Activated gamma-delta T cell treated with Interleukin-2 at 50 U/mL for 16 hours (primary cell): ENCODE measurements at places on chromosomes 7 and 10.
A peak's percentile ranks its signal among the peaks of the same experiment; 100 is the strongest.

DNA sequence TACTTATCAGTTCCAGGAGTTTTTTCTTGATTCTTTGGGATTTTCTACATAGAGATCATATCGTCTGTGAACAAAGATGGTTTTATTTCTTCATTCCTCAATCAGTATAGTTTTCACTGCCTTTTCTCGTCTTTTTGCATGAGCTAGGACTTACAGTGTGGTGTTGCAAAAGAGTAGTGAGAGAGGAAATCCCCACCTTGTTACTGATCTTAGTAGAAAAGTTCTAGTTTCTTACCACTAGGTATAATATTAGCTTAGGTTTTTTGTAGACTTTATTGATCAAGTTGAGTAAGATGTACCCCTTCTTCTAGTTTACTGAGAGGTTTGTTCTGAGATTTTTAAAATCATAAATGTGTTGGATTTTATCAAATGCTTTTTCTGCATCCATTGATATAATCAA lies 123.3 kb downstream of the TMEM26 start:
- no peak for DNase-seq

GRCh38 chr10:116287906-116288501 lies 15.0 kb upstream of the GFRA1 start:
- no peak for DNase-seq

DNA sequence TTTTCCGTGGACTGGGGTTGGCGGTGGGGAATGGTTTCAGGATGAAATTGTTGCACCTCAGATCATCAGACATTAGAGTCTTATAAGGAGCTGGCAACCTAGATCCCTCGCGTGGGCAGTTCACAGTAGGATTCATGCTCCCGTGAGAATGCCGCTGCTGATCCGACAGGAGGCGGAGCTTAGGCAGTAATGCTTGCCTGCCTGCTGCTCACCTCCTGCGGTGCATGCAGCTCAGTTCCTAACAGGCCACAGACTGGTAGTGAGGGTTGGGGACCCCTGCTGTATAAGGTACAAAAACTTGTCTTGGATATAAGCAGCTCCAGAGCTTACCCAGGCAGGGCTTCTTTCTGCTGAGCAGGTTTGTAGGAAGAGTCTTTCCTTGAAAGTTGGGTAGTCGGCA lies 53.9 kb downstream of the SHH start:
- DNase-seq = no peak

- no peak for DNase-seq
These were observed 12.2 kb downstream of the DGKI start for GRCh38 chr7:137834552-137834951.

- DNase-seq = no peak
These were observed 426.3 kb upstream of the POT1 start for GRCh38 chr7:125355899-125356298.

DNA sequence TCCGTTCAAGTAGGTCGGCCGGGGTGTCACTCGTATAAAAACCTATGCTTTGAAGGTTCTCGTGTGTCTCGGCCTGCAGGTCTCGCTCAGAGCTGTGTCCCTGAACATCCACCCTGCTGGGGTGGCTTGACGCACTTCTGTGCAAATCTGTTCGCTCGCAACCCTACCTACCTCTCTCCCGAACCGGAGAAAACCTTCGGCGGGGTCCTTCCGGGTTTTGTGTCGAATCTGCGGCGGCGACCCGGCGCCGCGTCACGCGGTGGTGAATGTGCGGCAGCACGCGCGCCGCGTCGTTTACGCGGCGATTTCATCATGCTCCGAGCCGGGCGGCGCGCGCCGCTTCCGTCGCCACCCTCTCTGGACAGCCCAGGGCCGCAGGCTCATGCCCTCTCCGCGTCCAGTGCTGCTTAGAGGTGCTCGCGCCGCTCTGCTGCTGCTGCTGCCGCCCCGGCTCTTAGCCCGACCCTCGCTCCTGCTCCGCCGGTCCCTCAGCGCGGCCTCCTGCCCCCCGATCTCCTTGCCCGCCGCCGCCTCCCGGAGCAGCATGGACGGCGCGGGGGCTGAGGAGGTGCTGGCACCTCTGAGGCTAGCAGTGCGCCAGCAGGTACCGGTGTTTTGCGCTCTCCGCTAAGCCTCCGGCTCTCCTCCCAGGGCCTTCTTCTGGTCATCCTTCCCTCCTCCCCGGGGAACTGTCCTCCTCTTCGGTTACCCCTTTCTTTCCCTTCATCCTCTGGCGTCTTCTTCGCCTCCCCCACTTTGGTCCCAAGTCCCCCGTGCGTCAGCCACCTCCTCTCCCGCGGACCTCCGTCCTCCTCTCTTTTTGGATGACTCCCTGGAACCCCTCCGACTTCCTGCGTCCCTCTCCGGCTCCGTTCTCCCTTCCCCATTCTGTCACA lies at the start of gene GARS1:
TSS of gene GARS1 (plus strand) at position 339 of the 896 bp plus-strand sequence. CDS start at position 383, 44 bp downstream.
- DNase-seq = peak; percentile 84

- DNase-seq = no peak
These were observed 432.5 kb upstream of the PCDH15 start for GRCh38 chr10:55233505-55233904.

GRCh38 chr10:68471586-68472408 lies at the start of gene DNA2:
Gene DNA2, minus strand, starts transcription at chr10:68471973. Its CDS starts 109 bp downstream, at chr10:68471864.
- peak; percentile 64 for DNase-seq

- DNase-seq = peak; percentile 24
These were observed 58.1 kb downstream of the FHIP2A start for GRCh38 chr10:114879541-114880158.

GRCh38 chr10:3784510-3785250 lies at the start of gene KLF6:
Gene KLF6, minus strand, starts transcription at chr10:3785209. Its CDS starts 195 bp downstream, at chr10:3785014.
- DNase-seq = peak; percentile 29

DNA sequence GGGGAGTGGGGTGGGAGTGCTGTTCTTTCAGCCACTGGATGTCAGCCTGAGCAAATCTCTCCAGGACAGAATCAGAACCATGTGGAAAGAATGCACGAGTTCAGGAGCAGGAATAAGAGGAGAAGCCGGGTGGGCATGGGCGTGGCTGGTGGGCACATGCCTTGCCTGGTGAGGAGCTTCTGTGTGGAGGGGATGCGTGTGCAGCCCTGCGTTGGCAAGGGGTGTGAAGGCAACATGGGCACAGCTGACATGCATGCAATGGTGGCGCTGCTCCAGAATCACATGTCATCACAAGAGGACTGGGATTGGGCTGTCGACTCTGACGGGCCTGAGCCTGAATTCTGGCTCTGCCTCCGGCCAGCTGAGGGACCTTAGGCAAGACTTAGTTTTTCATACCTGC lies 162.1 kb downstream of the ADAM12 start:
- DNase-seq = no peak

- no peak for DNase-seq
These were observed 95.5 kb upstream of the KCNIP2 start for GRCh38 chr10:101939008-101939648.

- DNase-seq = no peak
These were observed 118.1 kb downstream of the TPK1 start for GRCh38 chr7:144717720-144718119.

GRCh38 chr7:101905203-101905865 lies 87.9 kb downstream of the CUX1 start:
- no peak for DNase-seq

DNA sequence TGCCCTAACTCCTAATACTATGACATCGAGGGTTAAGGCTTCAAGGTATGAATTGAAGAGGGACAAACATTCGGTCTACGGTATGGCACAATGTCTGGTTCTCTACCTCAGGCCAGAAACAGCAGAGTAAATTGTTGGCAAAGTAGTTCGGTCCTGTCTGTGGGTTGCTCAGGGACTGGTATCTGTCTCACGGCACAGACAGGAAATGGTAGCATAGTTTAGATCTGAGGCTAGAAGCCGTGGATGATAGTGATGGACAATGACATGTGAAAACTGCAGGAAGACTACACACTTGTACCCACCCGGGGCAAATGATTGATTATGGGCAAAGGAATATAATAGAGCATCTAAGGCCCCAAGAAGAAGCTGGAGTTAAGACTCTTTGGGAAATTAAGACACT lies 106.2 kb downstream of the TWIST1 start:
- no peak for DNase-seq

DNA sequence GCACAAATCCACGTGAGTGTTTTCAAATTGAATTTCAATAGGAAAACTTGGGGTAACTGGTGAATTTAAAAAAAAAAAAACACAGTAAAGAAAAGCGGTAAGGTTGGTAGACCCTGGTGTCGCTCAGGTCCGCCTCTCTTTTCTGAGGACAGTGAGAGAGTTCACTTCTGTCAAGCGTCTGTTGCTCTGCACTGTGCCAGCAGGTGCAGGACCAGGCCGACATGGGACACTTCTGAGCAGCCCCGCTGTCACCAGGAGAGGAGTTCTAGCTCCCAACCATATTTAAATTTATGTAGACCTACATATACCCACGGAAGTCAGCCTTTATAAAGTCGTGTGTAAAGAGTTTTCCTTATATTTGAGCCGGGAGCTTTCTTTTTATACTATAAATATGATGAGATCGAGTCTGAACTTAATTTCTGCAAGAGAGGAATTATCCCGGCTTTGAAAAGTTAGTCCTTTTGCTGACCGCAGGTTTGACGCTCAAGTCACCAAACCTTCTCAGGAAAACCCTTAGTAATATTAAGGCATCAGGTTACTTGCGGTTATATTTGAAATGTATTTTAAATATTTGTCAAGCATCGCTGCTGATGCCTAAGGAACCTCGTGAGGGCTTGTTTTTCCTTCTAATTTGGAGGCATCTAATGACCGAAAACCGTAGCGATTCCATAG lies 531 bp downstream of the IKZF1 start:
- peak; percentile 68 for DNase-seq

GRCh38 chr10:5443429-5443828 lies 31.1 kb downstream of the NET1 start:
- no peak for DNase-seq

DNA sequence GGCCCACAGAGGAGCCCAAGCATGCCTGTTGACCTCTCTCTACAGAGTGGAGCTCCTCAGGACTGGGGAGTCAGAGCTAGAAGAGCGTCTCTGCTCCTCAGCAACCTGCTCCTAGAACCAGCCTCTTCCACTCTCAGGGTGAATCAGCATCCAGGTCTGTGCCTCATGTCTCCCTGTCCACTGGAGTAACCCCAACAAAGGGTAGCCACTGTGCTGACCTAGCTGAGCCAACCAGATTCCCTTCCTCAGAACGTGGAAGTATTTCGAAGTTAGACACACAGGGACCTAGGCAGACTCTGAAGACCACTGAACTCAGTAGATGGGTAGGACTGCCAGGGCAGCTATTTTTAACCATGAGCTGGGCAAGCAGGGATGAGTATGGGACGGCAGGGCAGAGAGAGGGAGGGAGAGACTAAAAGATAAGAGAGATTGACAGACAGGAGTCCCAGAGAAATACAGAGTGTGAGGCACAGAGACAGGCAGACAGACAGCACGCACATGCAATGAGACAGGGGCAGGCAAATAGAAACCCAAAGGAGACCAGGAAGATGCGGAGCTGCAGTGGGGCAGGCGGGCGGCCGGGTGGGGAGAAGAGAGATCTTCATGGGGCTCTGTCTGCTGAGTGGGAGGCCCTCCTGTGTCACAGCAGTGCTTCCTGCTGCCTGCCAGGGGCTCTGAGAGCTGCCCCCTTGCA lies 56.7 kb downstream of the OSBPL3 start:
- no peak for DNase-seq

DNA sequence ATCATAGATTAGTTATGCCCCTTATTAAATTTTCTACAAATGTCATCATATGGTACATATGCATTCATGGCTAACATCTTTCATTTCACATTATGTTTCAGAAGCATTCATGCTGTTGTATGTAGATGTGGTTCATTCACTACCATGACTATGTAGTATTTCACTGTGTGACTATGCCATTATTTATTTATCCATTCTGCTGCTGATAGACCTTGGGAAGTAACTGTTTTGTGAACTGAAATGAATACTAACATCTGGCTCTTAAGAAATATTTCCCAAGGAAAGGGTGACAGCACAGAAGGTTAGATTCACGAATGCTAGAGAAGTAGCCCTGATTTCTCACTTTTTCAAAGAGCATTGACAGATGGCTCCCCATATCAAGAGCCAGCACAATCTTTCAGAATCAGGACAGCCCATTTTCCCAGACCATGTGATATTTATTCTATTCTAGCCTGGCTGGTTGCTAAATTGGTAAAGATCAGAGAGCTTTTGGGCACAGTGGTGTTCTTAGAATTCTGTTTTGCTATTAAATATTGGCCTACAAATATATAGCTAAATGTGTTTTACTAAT lies 157.4 kb downstream of the DYNC1I1 start:
- no peak for DNase-seq

DNA sequence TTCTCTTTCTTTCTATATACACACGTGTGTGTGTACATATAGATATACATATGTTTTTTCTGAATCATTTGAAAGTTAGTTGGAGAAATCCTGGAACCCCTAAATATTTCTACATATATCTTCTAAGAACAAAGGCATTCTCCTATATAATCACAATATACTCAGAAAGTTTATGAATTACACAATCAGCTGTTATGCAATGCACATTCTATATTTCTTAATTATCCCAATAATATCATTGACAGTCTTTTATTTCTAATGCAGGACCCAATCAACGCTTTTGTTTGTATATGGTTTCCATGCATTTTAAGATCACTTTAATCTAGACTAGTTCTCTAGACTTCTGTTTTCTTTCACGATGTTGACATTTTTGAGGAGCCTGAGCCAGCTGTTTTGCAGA lies 27.7 kb upstream of the ZNF746 start:
- DNase-seq = no peak

- DNase-seq = no peak
These were observed 38.2 kb downstream of the HK1 start for GRCh38 chr10:69316313-69317059.

DNA sequence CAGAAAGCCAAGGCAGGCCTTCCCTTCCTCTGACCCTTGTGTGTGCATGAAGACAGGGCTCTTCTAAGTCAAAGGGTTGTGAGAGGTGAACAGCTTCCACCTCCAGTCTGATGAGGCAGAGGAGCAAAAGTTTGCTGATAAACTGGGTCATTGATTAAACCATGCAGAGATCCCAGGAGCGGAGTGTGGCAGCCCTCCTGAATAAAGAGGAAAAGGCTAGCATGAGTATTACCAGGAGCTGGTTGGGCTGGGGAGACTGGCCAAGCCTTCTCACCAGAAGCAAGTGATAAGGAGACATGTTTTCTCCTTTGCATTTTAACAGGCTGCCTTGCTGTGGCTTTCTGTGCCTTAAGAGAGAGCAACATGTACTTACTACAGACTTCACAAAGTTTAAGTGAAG lies 10.2 kb downstream of the LMOD2 start:
- no peak for DNase-seq

- no peak for DNase-seq
These were observed 134.0 kb downstream of the CD36 start for GRCh38 chr7:80772347-80772993.

DNA sequence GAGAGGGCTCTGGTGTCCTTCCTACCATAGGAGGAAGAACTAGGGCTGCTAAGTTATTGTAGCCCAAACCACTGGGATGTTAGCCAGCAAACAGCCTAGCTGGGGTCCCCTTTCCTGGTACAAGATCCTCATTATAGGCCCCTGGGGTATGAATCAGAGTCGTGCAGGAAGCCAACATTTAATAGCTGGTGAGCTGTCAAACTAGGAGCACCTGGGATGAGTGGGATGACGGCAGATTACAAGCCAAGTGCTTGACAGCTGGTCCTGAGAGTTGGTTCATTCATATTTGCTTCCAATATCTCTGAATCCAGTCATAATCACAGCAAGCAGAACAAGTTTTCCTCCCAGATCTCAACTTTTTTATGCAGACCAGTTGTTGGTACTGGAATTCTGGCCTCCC lies 25.1 kb upstream of the DNAJB12 start:
- no peak for DNase-seq
